ENCODE measurements at places on chromosomes 3 and 15.
A peak's percentile ranks its signal among the peaks of the same experiment; 100 is the strongest.

- no peak for DNase-seq
Observed at GRCh38 chr3:463252-464192, 267.0 kb downstream of the CHL1 start.

GRCh38 chr3:98726084-98726483 lies 37.1 kb upstream of the ST3GAL6 start:
- DNase-seq = no peak

- no peak for DNase-seq
Observed at GRCh38 chr3:117674321-117674720, 964.7 kb downstream of the TUSC7 start.

DNA sequence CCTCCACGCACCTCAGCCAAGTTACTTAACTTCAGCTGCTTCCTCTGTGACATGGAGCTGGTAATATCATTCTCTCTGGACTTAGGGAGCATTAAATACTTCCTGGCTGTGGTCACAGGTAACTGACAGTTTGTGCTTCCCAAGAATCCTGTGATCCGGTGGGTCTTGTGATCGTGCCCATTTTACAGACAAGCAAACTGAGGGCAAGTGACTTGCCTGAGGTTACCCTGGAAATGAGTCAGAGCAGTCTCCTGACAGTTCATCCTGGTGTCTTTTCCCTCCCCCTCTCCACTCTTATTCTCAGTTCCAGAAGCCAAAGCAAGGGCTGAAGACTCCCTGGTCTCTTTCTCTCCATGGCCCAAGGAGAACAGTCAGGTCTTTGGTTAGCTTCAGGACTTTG lies 35.9 kb downstream of the ACAN start:
- DNase-seq = no peak

DNA sequence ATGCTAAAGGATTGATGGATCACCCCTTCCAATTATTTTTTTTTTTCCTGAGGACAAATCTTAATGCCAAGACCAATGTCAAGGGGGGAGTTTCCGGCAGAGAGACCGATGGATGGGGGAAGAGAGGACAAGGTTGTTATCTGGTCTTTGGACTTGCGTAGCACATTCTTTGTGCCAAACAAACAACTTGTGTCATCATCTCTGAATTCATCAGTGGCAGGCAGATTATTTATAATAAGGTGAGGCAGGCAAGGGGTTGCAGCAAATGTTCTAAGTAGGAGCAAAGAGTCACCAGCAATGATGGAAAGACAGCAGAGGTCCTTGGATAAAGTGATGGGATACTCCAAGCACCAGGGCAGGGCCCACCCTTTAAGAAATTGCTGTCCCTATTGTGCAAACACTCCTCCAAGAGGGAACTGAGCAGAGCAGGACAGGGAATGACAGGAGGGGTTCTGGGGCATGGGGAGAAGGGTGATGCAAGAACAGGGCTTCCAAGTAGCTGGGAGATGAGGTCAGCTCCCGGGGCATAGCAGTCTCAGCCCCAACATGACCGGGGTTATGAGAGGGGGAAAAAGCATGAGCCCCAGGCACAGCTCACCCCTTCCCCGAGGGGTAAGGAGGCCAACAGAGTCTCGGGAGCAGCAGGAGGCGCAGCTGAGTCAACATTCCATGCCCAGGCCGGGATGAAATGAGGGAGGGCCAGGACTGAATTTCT lies 57.4 kb downstream of the ANXA2 start:
- DNase-seq = no peak

- no peak for DNase-seq
Observed at GRCh38 chr15:47603026-47603425, 114.3 kb upstream of the SEMA6D start.

DNA sequence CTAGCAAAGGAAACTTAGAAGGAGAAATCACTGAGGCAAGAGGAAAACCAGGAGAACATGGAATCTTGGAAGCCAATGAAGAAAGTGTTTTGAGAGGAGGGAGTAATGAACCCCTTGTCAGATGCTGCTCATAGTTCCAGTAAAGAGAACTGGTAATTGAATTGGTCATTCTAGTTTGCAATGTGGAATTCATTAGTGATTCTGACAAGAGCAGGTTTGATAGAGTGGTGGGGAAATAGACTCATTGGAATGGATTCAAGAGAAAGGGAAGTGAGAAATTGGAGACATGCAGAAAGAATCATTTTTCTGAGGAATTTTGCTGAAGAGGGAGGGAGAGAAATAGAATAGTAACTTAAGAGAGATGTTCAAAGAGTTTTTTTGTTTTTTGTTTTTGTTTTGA lies 21.0 kb downstream of the GLCE start:
- DNase-seq = no peak

GRCh38 chr3:197454014-197454413 lies 101.8 kb downstream of the BDH1 start:
- DNase-seq = no peak

DNA sequence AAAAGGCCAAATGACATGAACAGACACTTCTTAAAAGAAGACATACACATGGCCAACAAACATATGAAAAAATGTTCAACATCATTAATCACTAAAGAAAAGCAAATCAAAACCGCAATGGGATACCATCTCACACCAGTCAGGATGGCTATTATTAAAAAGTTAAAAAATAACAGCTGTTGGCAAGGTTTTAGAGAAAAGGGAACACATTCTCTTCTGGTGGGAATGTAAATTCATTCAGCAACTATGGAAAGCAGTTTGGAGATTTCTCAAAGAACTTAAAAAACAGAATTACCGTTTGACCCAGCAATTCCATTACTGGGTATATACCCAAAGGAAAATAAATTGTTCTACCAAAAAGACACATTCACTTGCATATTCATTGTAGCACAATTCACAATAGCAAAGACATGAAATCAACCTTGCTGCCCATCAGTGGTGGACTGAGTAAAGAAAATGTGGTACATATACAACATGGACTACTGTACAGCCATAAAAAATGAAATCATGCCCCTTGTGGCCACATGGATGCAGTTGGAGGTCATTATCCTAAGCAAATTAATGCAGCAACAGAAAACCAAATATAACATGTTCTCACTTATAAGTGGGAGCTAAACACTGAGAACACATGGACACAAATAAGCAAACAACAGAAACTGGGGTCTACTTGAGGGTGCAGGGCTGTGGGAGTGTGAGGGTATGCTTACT lies 190.7 kb upstream of the MCTP2 start:
- DNase-seq = no peak

GRCh38 chr3:186888569-186888968 lies 41.8 kb upstream of the ST6GAL1 start:
- DNase-seq = no peak

GRCh38 chr15:28891588-28891987 lies 5.8 kb downstream of the APBA2 start:
- DNase-seq = no peak

DNA sequence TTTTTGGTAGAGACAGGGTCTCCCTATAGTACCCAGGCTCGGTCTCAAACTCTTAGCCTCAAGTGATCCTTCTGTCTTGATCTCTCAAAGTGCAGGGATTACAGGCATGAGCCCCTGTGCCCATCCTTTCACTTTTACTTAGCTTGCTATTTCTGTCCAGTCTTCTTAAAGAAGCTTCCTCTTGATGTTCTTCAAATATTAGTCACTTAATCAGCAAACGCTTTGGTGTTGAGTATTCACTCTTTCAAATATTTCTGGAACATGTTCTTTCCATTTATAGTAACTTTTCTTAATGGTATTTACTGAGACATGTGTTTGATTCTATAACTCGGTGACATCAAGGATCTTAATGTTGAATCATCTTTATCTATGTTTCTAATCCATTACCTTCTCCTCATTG lies 122.1 kb downstream of the CNTN6 start:
- no peak for DNase-seq

GRCh38 chr15:54618120-54618519 lies 578.6 kb downstream of the RSL24D1 start:
- DNase-seq = no peak

- no peak for DNase-seq
Observed at GRCh38 chr3:73549051-73549600, 75.6 kb downstream of the PDZRN3 start.

DNA sequence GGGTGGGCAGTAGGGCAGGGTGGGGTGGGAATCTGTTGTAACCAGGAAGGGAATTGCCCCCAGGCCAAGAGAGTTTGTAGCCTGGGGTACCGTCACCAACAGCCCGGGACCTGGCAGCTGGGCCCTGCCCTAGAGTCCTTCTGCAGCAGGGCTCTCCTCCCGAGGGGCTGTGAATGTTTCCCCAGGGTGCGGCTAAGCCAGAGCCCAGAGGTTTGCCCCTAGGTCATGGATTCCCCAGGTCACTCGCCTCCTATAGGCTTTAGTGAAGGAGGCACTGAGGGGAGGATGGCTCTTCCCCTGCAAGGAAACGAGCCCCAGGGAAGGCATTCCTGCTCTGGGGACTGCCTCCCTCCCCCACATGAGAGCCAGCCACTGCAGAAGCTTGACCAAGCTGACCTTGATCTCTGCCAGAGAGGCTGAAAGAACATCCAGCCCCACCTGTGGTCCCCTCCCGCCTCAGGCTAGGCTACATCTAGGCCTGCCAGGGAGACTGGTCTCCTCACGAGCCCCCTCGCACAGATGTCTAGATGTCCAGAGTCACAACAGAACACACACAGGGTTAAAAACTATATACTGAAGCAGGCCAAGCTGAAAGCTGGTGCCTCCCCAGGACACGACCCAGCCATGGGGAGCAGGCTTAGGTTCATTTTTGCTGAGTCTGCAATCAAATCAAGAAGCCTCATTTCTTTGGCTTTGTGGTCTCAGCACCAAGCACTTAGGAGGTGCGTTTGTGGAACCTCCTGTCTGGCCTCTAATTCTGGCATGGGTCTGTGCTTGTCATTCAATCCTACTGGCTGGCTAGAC lies 69.1 kb upstream of the TAMM41 start:
- DNase-seq = no peak

GRCh38 chr3:168080499-168081170 lies 15.1 kb downstream of the GOLIM4 start:
- no peak for DNase-seq

DNA sequence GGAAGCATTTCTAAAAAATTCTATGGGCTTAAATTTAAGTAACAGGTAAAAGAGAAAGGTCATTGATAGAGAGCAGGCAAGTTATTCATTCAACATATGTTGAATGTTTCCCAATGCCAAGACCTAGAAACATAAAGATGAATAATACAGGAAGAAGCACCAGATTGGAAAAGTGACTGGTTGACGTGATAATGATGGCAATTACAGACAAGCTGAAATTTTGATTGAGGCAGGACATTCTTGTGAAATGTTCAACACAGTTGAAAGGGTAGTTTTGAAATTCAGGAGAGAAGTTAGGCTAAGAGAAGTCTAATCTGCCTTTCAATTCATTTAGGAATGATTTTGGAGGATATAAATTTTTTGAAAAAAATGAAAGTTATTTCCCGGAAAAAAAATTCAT lies 536.3 kb upstream of the NAALADL2 start:
- DNase-seq = no peak

DNA sequence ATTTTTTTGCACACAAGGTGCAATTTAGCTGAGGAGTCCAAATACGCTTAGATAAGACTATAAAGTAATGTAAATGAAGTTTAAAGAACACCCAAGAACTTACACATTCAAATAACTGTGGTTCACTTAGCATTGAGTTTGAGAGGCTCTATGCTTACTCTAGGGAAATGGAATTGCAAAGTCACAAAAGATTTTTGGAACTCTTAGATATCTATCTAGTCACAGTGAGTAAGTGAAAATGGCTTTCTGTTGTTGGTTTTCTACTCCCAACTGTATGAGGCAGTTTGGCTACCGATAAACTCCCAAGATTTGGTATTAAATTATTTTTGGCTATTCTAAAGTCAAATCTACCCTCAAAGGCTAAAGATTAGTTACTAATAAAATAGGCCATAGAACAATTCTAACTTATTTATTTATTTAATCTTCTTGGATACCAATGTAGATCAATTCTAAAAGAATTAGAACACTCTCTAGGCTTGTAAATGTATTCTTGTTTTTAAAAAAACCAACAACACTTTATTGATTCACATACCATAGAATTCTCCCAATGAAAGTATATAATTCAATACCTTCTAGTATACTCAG lies 165.4 kb downstream of the SNRK start:
- no peak for DNase-seq

GRCh38 chr3:39447637-39448483 lies 19.6 kb upstream of the MOBP start:
- peak; percentile 77 for DNase-seq

- DNase-seq = no peak
Observed at GRCh38 chr3:134677196-134677986, 26.6 kb upstream of the KY start.

GRCh38 chr3:58025837-58026569 lies 17.8 kb downstream of the FLNB start:
- no peak for DNase-seq

DNA sequence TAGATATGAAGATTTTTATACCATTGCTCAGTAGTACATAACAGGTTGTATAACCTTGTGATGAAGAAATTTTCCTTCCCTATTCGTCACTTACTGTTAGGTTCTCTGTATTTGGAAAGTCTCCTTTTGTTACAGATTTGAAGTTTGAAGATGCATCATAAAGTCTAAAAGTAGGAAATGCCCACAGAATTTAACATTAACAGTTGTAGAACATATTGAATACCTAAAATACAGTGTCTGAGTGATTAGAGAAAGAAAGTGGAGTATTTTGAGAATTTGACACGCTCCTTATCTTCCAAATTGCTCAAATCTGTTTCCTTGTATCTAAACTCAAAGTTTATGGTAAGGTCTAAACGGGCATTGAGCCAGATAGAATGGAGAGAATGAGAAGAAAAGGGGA lies 111.3 kb downstream of the MBNL1 start:
- no peak for DNase-seq

DNA sequence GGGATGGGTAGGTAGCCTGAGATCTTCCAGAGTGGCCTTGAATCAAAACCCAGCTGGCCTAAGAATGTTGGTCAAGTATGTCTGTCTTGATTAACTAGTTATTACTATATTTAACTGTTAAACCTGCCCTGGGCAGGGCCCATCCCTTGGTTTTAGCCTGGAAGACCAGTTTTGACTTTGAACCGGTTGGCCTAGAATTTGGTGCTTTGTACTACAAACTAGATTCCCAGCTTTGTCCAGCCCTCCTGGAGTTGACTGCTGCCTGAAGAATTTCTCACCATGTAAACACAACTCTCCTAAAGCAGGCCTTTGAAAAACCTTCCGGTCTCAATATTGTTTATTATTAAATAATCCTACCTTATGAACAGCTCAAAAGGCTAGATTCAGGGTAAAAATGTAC lies 16.0 kb downstream of the C15orf62 start:
- no peak for DNase-seq

- no peak for DNase-seq
Observed at GRCh38 chr3:157259825-157260224, 99.9 kb upstream of the CCNL1 start.

DNA sequence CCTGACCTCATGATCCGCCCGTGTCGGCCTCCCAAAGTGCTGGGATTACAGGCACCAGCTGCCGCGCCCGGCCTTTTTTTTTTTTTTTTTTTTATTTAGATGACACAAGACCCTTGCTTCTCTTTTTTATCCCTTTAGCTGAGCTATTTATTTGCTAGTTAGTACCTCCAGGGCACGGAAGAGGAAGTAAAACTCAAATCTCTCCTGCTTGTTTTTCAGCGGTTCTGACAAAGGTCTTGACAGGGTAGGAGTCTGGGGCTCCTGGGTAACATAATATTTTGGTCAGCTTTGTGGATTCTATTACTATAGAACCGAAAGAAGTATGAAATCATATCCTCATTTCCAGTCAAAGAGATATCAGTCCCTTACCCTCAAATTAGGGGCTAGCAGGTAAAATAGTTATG lies 44.0 kb upstream of the ETV5 start:
- DNase-seq = no peak

All from muscle of arm (tissue), 14 donors.